ENCODE measurements at places on chromosomes 11 and 22.

- DNase-seq = no peak
Observed at GRCh38 chr11:9774591-9775397, 110.9 kb downstream of the SWAP70 start.

DNA sequence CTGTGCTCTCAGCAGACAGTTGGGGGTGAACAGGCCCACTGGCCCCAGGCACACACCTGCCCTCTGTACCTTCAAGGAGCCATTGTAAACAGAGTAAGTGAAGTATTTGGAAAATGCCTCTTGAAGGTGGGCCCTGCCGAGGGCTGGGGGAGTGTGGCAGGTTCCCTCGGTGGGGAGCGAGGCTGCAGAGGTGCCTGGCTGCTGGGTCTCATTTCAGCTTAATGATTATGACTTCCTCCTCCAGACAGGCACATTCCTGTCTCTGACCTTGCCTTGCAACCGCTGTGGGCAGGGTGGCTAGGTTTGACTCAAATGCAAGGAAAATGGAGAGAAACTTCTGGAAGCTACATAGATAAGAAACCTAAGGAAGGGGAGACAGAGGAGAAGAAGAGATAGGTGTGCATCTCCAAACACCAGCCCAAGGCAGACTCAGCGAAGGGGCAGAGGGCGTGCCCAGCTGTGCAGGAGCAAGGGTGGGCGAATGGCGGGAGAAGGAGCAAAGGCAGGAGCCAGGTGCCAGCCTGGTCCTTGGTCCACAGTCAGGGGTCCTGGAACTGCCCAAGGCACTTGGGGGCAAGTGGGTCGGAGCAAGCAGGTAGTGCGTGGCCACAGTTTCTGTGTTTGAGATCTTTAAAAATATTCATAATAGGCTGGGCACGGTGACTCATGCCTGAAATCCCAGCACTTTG is 14.0 kb downstream of the GRAMD4 start:
- no peak for DNase-seq

GRCh38 chr11:24560324-24560723 is 63.5 kb downstream of the LUZP2 start:
- DNase-seq = no peak

DNA sequence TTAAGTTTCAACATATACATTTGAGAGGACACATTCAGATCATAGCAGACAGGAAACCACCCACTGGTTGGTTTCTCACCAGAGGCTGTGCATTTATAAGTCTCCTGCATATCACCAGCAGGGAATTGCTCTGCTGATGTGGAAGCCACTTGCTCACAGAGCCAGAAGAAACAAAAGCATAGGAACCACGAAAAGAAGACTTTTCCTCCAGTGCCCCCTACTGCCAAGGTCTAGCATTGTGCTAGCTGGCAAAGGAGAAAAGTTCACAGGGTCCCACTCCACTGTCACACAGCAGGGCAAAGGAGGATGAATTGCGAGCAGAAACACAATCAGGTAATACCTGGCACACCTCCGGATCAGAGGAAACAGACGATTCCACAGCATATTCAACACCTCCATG is 28.9 kb upstream of the ISX start:
- DNase-seq = no peak

- no peak for DNase-seq
Observed at GRCh38 chr11:9893474-9893873, 229.6 kb downstream of the SWAP70 start.

GRCh38 chr11:126646701-126647557 is 291.4 kb downstream of the ST3GAL4 start:
- DNase-seq = no peak

GRCh38 chr11:2580061-2580421 is 119.8 kb downstream of the KCNQ1OT1 start:
- peak; percentile 23 for DNase-seq

DNA sequence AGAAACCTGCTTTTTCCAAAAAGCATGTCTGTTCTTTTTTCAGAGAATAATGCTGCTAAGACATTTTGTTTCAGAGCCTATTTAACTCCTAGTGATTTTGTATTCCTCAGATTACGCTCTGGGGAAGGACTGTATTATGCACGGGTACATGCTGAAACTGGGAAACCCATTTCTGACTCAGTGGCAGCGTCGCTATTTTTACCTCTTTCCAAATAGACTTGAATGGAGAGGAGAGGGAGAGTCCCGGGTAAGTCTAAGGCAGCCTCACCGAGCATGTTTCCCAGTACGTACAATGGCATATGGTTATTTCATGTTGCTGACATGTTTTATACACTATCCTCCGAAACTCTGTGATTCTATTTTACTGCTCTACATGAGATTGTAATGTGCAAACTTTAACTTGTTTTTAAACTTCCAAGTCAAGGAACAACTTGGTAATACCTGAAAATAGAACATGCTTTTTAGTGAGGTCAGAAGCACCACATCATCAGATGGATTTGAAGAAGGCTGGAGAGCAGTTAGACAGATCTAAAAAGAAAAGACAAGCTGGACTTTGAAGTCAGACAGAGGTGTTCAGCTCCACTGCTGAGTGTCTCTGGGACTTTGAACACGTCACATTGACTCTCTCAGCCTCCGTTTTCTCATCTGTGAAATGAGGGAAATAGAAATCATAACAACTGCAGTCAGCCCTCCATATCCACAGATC is 23.7 kb upstream of the MYO18B start:
- no peak for DNase-seq

DNA sequence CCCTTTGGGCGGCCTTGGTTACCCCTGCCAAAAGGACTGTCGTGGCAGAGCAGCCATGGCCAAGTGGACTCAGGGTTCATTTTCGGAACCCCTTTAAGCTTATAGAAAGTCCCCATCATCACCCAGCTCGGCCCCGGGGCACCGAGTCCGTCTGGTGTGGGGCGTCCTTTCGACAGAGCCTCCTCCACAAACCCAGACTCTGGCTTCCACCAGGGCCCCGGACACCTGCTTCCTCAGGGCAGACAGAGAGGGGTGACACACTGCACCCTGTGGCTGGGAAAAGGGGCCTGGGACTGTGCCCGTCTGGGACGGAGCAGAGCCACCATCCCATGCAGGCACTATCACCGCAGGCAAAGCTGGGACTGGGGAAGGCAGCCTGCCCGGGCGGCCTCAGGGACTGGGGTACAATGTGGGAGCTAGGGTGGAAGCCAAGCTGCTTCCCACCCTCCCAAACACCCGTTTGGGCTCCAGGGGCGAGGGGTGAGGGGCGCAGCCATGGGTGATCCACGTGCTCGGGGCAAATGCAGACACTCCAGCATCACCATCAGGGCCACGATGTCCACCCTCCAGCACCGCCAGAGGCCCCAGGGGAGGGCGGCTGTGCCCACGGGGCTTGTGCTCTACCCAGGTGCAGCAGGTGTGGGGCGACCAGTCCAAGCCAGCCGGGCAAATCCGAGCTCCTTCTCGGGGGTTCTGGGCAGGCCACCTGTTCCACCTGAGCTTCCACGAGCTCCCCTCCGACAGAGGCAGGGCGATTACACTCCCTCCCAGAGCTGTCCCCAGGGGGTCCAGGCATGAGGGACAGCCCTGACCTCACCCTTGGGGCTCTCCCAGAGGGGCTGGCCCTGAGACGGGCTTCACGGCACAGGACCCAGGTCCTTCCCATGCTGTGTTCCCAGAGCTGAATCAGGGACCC is 11.7 kb upstream of the MRPL23 start:
- no peak for DNase-seq

DNA sequence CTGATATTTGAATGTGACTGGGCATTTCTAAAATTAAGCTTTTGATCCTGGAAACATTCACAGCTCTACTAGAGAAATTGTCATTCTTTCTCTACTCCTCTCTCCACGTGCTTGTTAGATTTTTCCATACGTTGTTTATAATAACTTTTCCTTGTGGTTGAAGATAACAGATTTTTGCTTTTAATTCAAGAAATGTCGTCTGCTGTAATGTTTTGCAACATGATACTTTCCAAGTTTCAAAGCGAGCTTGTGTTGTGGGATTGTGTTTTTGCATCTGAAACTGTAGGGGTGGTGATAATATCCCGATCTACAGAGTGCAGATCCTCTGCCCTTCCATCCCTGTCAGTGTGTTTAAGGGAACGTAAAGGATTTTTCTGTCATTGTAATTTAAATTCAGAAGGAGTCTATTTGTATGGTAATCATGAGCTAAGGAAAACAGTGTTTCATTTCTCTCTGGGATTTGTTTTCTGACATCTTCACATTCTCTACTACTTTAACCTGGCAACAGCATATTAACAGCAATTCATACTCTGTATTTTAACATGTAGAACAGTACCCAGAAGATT is 321.4 kb downstream of the FAT3 start:
- DNase-seq = no peak

DNA sequence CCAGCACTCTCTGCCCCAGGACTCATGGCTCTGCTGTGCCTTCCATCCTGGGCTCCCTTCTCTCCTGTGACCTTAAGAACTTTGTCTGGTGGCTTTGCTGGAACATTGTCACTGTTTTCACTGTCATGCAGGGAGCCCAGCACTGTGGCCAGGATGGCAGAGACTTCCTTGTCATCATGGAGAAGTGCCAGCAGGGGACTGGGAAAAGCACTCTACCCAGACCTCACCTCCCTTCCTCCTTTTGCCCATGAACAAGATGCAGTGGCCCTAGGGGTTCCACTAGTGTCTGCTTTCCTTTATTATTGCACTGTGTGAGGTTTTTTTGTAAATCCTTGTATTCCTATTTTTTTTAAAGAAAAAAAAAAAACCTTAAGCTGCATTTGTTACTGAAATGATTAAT is 2.9 kb upstream of the TTC36 start:
- DNase-seq = no peak

DNA sequence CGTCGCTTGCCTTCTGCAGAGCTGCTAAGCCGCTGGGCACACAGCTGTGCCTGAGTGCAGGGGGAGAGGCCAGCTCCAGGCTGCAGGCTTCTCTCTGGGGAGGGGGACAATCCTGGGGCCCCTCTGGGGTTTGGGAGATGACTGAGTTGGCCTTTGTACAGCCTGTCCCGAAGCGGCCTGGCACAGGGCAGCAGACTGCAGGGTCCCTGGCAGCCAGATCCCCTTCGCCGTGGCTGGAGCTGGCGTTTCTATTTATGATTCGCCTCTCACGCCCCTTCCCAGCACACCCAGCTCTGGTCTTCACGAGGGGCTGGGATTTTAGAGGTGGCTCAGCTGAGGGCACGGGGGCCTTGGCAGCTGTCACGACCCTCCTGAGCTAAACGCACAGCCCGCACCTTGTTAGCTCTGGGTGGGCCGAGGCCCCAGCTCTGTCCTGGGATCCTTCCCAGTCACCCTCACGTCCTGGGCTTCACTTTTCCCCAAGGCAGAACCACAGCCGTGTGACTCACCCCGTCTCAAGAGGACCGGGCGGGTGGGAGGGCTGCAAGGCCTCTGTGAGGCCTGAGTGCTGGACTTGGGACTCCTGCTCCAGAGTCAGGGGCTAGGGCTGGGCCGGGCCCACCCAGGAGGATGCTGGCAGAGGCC is 18.4 kb downstream of the OSBPL5 start:
- no peak for DNase-seq

GRCh38 chr11:28524098-28524497 is 415.9 kb downstream of the METTL15 start:
- DNase-seq = no peak

DNA sequence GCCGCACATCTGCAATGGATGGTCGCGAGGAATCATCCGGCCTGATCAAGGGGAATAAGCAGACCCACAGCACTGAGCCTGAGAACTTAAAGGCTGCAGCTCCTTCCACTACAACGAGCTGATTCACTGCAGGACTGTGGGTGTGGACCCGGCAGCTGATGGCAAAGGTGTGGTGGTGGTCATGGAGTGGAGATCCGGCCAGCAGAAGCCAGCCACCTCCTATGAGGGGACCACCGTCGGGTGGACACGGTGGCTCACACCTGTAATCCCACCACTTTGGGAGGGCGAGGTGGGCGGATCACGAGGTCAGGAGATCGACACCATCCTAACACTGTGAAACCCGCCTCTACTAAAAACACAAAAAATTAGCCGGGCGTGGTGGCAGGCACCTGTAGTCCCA is 66.4 kb downstream of the DGCR2 start:
- DNase-seq = no peak

DNA sequence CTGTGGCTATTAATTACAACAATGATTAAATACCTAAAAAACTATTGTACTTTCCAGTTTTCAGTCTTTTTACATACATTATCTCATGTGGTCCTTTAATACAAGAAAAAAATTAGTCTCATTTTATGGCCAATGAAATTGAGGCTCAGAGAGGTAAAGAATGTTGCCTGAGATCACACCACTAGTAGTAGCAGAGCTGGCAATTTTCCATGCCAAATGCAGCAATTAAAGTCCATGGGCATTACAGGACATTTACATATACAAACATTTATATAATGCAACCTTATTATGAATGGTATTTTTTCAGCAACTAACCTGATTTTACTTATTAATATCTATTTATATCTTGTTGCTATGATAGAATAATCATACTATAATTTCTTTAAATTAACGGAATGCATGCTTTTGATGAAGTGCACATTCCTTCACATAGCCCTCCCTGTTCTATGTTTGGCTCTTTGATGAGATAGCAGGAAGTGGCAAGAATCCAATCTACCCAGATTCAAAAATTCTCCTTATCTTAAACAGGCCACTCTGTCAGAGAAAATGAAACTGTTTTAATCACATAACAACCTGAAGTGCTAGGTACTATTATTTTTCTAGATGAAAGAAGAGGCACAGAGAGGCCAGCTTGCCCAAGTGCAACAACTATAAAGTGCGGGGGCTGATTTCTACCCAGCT is 120.9 kb upstream of the LDLRAD3 start:
- no peak for DNase-seq

- DNase-seq = peak; percentile 71
Observed at GRCh38 chr11:114197799-114198500, 98.2 kb upstream of the NNMT start.

- DNase-seq = no peak
Observed at GRCh38 chr11:104892723-104893511, 5.3 kb downstream of the CASP12 start.

DNA sequence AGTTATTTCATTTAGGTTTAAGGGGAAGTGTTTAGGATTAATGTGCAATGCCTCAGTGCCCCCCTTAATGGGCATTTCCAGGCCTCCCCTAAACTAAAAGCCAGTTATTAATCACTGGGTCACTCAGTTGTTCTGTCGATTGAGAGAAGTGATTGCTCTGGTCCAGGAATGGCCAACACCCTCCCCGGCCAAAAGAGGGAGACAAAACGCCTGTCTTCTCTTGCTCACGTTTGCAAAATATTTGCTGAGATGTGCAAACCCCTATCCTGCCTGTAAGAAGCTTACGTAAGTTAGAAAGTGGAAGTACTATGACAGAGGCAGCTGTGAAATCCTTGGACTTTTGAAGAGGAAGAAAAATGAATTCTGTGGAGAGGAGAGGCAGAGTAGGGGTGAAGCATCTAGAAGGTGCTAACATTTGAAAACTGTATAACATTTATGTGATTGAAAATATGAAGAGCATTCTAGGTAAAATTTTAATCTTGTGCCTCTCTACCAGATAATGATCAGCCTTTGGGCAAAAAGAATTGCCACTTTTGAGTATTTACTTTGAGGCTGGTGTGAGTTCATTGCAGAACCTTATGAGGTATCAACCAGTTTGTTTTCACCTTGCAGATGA is 37.7 kb downstream of the NTM start:
- no peak for DNase-seq

DNA sequence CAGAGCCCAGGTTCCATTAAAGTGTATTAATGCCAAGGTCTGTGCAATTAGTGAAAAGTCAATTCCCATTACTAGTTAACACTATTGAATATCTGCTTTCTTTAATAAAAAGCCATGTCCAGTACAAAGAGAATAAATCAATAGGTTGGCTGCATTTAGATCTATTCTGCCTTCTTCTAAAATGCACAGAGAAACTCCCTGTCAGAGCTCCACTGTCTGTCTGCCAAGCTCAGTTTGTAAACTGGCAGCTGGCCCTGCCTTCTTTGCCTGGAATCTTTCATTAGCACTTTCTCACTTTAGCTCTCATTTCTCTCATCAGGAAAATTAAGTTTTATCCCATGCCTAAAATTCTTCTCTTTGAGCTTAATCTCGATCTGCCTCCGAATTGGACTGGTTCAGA is 35.6 kb downstream of the ARL14EP start:
- no peak for DNase-seq

Data from ovary (tissue), 10 donors.